ENCODE measurements at places on chromosomes 3 and 15. TPM values are rescaled to one million over a fixed set of nuclear protein-coding genes. Genes with fewer than 3 reads are reported as not detected.
A peak's percentile ranks its signal among the peaks of the same experiment; 100 is the strongest.

Gene HIGD1A
- polyA plus RNA-seq, result 324 TPM

- no peak for DNase-seq
These were observed 491.1 kb downstream of the ZNF385D start for GRCh38 chr3:21259896-21260295.

DNA sequence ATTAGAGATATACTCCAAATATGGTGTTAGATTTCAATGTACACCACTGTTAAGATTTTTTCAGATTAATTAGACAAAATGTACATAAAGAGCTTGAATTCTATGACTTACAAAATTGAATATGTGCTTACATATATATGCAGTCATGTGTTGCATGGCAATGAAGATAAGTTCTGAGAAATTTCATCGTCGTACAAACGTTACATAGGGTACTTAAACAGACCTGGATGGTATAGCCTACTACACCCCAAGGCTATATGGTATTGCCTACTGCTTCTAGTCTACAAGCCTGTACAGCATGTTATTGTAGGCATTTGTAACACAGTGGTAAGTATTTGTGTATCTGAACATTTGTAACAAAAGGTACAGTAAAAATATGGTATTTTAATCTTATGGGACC, 9.3 kb downstream of the IL16 start:
- no peak for DNase-seq

Gene SUSD5
- 0.93 TPM for polyA plus RNA-seq

GRCh38 chr3:195162033-195162669, 108.8 kb downstream of the XXYLT1 start:
- peak; percentile 89 for DNase-seq
